ENCODE measurements at places on chromosomes 2 and 18.

DNA sequence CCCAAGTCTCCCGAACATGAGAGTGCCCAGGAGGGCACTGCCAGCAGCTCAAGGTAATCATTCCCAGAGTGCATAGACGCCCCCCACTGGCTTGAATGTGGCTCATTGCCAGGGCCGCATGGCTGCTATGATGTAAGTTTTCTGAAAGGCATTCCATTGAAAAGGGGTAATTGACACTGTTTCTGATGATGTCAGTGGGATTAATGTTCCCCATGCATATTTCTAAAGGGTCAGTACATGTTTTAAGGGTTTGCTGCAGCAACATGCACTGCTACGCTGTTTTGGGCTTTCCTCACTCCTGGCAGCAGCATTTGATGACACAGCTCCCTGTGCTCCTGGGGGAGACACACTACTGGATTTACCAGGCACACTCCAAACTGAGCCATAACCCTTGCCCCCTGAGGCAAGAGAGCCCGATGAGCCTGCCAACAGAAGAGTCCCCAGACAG, 36.7 kb downstream of the KIAA2012 start:
- peaks cover 12% of the 10 kb centered on the region for H3K27me3 ChIP-seq
- no peak overlapping the region for H3K27ac ChIP-seq
- no peaks in the 10 kb centered on the region for H3K4me1 ChIP-seq
- H3K36me3 ChIP-seq = no peaks in the 10 kb centered on the region
- H3K4me3 ChIP-seq = no peak overlapping the region

DNA sequence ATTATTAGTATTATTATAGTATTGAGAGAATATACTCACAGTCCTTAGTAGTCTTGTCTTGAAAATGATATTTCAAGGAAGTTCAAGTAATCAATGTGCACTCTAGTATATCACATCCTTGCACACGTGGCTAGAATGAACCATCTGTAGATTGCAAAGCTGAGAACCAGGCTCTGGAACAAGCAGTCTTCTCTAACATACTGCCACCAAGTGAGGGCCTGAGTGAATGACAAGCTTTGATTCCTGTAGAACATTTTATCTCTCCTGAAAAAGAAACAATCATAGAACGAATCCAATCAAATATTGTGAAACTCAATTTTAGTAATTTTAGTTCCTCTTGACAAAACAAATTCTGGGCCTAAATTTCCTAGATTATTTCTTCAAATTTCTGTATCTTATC, 55.3 kb upstream of the SULT1C3 start:
- no peaks in the 10 kb centered on the region for H3K4me1 ChIP-seq
- no peak for DNase-seq
- H3K27ac ChIP-seq = no peak overlapping the region
- H3K36me3 ChIP-seq = no peaks in the 10 kb centered on the region
- no peaks in the 10 kb centered on the region for H3K27me3 ChIP-seq
- no peak overlapping the region for H3K4me3 ChIP-seq

- no peak overlapping the region for H3K4me3 ChIP-seq
- H3K36me3 ChIP-seq = no peaks in the 10 kb centered on the region
- no peaks in the 10 kb centered on the region for H3K27me3 ChIP-seq
- peak; percentile 27 for DNase-seq
Observed at GRCh38 chr2:211455216-211455841, 898.9 kb downstream of the CPS1 start.

GRCh38 chr2:234403074-234403473, 93.8 kb downstream of the ARL4C start:
- no peak overlapping the region for H3K4me3 ChIP-seq
- no peaks in the 10 kb centered on the region for H3K27me3 ChIP-seq
- no peak overlapping the region for H3K27ac ChIP-seq
- no peak for DNase-seq
- H3K36me3 ChIP-seq = peaks cover 9% of the 10 kb centered on the region

GRCh38 chr2:82007071-82007664, 1702.6 kb upstream of the LRRTM1 start:
- no peak overlapping the region for H3K27ac ChIP-seq
- no peaks in the 10 kb centered on the region for H3K4me1 ChIP-seq
- DNase-seq = no peak
- no peaks in the 10 kb centered on the region for H3K27me3 ChIP-seq
- H3K36me3 ChIP-seq = no peaks in the 10 kb centered on the region

DNA sequence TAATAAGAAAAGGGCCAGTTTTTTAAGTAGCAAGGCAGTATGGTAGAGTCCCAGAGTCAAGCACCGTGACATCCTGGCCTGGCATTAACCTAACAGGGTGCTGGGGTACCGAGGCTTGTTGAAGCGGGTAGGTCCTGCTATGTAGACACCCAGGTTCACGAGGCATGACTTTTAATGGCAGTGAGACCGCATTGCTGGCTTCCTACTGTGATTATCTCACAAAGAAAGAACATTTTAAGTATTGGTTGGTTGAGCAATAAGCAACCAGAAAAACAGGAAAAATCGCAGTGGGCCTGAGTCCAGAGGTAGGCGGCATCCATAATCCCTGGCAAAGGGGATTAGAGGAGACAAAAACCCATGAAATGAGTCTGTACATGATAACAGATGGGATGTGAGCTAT, 927.9 kb upstream of the ACVR2A start:
- no peaks in the 10 kb centered on the region for H3K36me3 ChIP-seq
- no peaks in the 10 kb centered on the region for H3K27me3 ChIP-seq
- H3K4me1 ChIP-seq = no peaks in the 10 kb centered on the region
- DNase-seq = no peak
- no peak overlapping the region for H3K4me3 ChIP-seq
- no peak overlapping the region for H3K27ac ChIP-seq

DNA sequence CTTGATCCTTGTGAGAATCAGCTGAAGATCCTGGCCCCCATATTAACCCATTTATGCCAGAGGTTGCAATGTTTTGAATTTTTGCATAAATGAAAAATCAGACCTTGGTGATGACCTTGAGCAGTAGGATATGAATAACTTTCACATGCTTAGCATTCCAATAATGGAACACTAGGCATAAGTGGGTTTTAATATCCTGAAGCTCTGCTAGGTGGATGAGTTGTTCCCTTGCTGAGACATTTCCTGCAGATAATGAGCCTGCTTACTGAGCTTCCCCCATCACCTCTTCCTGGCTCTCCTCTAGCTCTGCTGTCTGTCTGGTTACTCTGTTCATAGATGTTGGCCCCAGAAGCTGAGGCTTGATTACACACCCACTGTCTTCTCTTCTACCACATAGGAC, 25.5 kb upstream of the SEC11C start:
- peaks cover 30% of the 10 kb centered on the region for H3K27me3 ChIP-seq
- no peaks in the 10 kb centered on the region for H3K4me1 ChIP-seq
- H3K36me3 ChIP-seq = no peaks in the 10 kb centered on the region
- H3K27ac ChIP-seq = no peak overlapping the region
- no peak for DNase-seq

GRCh38 chr2:69720404-69720803, 21.5 kb upstream of the ANXA4 start:
- peaks cover 12% of the 10 kb centered on the region for H3K4me1 ChIP-seq
- peaks cover 2% of the 10 kb centered on the region for H3K27me3 ChIP-seq
- H3K27ac ChIP-seq = no peak overlapping the region
- no peaks in the 10 kb centered on the region for H3K36me3 ChIP-seq

GRCh38 chr2:80086831-80087230, 217.7 kb downstream of the LRRTM1 start:
- no peak overlapping the region for H3K4me3 ChIP-seq
- no peaks in the 10 kb centered on the region for H3K36me3 ChIP-seq
- no peak for DNase-seq
- H3K4me1 ChIP-seq = no peaks in the 10 kb centered on the region
- no peak overlapping the region for H3K27ac ChIP-seq
- H3K27me3 ChIP-seq = no peaks in the 10 kb centered on the region

DNA sequence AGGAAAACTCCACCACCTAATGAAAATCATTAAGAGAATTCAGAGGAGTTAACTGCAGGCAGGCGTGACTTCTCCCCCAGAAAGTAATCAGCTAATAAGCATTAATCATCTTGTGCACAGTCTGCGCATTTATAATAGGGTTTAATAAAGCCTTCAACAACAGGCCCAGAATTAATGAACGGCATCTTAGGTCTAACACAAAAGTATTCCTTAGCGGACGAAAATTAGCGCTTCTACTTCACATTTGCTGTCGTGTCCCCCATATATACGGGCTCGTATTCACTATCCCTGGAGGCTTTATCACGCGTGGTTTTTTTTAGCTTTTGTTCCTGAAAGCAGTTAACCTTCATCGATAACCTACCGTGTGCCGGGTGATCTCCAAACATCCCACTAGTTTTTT, 1.8 kb downstream of the ATP8B1 start:
- H3K4me3 ChIP-seq = peak overlapping the region; percentile 67
- H3K27me3 ChIP-seq = peaks cover 55% of the 10 kb centered on the region
- H3K27ac ChIP-seq = no peak overlapping the region
- no peaks in the 10 kb centered on the region for H3K36me3 ChIP-seq

DNA sequence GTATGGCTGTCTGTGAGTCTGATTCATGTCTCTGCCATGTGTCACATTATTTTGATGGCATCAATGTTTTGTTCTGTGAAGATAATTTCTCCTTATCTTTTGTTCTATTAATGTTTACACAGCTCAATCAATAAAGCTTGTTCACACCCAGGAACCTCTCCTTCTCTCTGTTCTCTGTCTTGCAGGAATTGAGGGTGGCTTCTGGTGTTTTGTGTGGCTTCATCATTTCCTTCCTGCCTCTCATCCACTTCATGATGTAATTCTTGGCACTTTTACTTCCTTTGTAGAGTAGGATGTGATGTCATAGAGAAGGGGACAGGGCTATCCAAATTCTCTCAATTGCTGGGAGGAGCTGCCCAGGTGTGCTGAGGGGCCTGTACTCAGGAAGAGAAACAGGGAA, 27.2 kb downstream of the ASXL3 start:
- H3K4me1 ChIP-seq = no peaks in the 10 kb centered on the region
- no peaks in the 10 kb centered on the region for H3K36me3 ChIP-seq
- H3K4me3 ChIP-seq = no peak overlapping the region
- H3K27me3 ChIP-seq = no peaks in the 10 kb centered on the region
- no peak for DNase-seq
- no peak overlapping the region for H3K27ac ChIP-seq

- H3K4me3 ChIP-seq = no peak overlapping the region
- no peaks in the 10 kb centered on the region for H3K27me3 ChIP-seq
Observed at GRCh38 chr2:43284967-43285366, 58.6 kb upstream of the ZFP36L2 start.

DNA sequence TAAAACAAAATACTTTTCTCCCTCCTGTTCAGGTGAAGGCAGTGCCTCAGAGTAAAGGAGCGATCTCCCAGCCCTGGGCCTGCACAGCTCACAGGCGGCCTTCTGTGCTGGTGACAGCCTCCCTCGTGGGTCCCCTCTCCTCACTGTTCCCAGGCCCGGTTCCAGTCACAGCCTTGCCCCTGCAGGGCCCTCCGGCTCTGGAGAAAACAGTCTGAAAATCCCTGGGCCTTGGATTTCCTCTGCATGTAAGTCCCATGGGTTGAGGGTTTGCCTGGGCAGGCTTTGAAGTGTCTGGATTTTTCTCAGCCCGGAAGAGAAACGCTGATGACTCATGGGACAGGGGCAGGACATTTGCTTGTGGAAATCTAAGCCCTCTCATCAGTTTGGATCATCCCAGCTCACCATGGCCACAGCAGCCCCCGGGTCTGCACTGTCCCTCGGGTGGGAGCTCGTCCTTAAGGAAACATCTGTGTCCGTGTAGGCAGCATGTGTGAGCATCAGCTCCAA, 186.1 kb upstream of the RAB12 start:
- no peak overlapping the region for H3K4me3 ChIP-seq
- H3K36me3 ChIP-seq = no peaks in the 10 kb centered on the region
- no peaks in the 10 kb centered on the region for H3K4me1 ChIP-seq
- no peak for DNase-seq
- H3K27me3 ChIP-seq = no peaks in the 10 kb centered on the region
